A549 treated with RU486 at 1 μM for 4 hours (cell line): ENCODE measurements at places on chromosomes 16 and 17. TPM values are rescaled to one million over a fixed set of nuclear protein-coding genes. Genes with fewer than 3 reads are reported as not detected.

The SLC52A1 gene
- 0.41 to 1.00 TPM (median 0.51 TPM) in 5 replicates for total RNA-seq

The CBX1 gene
- 76.8 to 117 TPM (median 90.4 TPM) in 5 replicates for total RNA-seq

The NPIPB13 gene
- 0.81 to 4.3 TPM (median 2.6 TPM) in 5 replicates for total RNA-seq

The ERBB2 gene
- 27.5 to 36.2 TPM (median 30.1 TPM) in 5 replicates for total RNA-seq

The FOXN1 gene
- total RNA-seq: not detected in 5 replicates

The UMOD gene
- total RNA-seq: not detected in 5 replicates

The B3GNT9 gene
- 6.3 to 8.5 TPM (median 8.3 TPM) in 5 replicates for total RNA-seq

The MYH8 gene
- not detected in 5 replicates for total RNA-seq

The ATP2A1 gene
- 1.6 to 4.1 TPM (median 2.7 TPM) in 5 replicates for total RNA-seq

The PHKB gene
- 27.5 to 31.4 TPM (median 28.6 TPM) in 5 replicates for total RNA-seq

The MIEF2 gene
- 7.2 to 11.6 TPM (median 11.2 TPM) in 5 replicates for total RNA-seq

The KRT40 gene
- total RNA-seq: not detected in 5 replicates

The FOXF1 gene
- total RNA-seq: 0.03 to 0.05 TPM in 2 of 5 replicates, not detected in the others

The FBXW10 gene
- total RNA-seq: 0.69 to 1.8 TPM (median 1.1 TPM) in 5 replicates

The GNG13 gene
- total RNA-seq: not detected in 5 replicates

The IGF2BP1 gene
- total RNA-seq: 52.3 to 95.3 TPM (median 84.2 TPM) in 5 replicates

The TBC1D3 gene
- not detected in 5 replicates for total RNA-seq

The PLEKHH3 gene
- 12.2 to 19.5 TPM (median 17.5 TPM) in 5 replicates for total RNA-seq

The SECTM1 gene
- total RNA-seq: 0.79 to 2.0 TPM (median 1.0 TPM) in 5 replicates

The CES2 gene
- 25.7 to 32.6 TPM (median 30.3 TPM) in 5 replicates for total RNA-seq

The SCIMP gene
- not detected in 5 replicates for total RNA-seq

The NPIPA3 gene
- 0.91 to 2.0 TPM (median 1.4 TPM) in 5 replicates for total RNA-seq

The USP6 gene
- total RNA-seq: 0.02 to 0.05 TPM (median 0.03 TPM) in 3 of 5 replicates, not detected in the others

The TEKT5 gene
- not detected in 5 replicates for total RNA-seq

The CCL8 gene
- total RNA-seq: not detected in 5 replicates

The CTRL gene
- 1.1 to 3.1 TPM (median 1.8 TPM) in 5 replicates for total RNA-seq

The CES5A gene
- total RNA-seq: not detected in 5 replicates

The DPEP2 gene
- total RNA-seq: not detected in 5 replicates

The NDE1 gene
- total RNA-seq: 37.6 to 43.5 TPM (median 40.0 TPM) in 5 replicates

The CCL11 gene
- not detected in 5 replicates for total RNA-seq

The FBXO39 gene
- total RNA-seq: not detected in 5 replicates

The CD300E gene
- total RNA-seq: not detected in 5 replicates

The TIGD7 gene
- 0.47 to 1.5 TPM (median 1.3 TPM) in 5 replicates for total RNA-seq

The PRR35 gene
- 0.06 to 0.18 TPM (median 0.13 TPM) in 5 replicates for total RNA-seq

The PRAC1 gene
- not detected in 5 replicates for total RNA-seq

The TRIM47 gene
- 108 to 201 TPM (median 148 TPM) in 5 replicates for total RNA-seq

The NOXO1 gene
- 0.16 to 0.44 TPM (median 0.28 TPM) in 4 of 5 replicates, not detected in the other for total RNA-seq

The TEKT1 gene
- total RNA-seq: 0.06 to 0.12 TPM in 2 of 5 replicates, not detected in the others

The PIP4K2B gene
- 34.0 to 42.2 TPM (median 38.8 TPM) in 5 replicates for total RNA-seq

The SLC16A6 gene
- total RNA-seq: 0.30 to 0.54 TPM (median 0.36 TPM) in 5 replicates

The GALR2 gene
- 0.87 to 1.8 TPM (median 1.4 TPM) in 5 replicates for total RNA-seq

The STAC2 gene
- total RNA-seq: 0.12 to 0.34 TPM (median 0.21 TPM) in 5 replicates

The MT1A gene
- total RNA-seq: 17.0 to 21.0 TPM (median 17.8 TPM) in 5 replicates

The CD19 gene
- total RNA-seq: not detected in 5 replicates

The ZACN gene
- 0.07 to 0.51 TPM (median 0.27 TPM) in 5 replicates for total RNA-seq

The CTRB1 gene
- total RNA-seq: not detected in 5 replicates

The DRC3 gene
- total RNA-seq: 2.3 to 4.0 TPM (median 3.4 TPM) in 5 replicates

The ZP2 gene
- total RNA-seq: not detected in 5 replicates

The AMFR gene
- 53.9 to 71.2 TPM (median 63.9 TPM) in 5 replicates for total RNA-seq

The KRTAP1-5 gene
- not detected in 5 replicates for total RNA-seq

The OTOA gene
- 0.03 to 0.07 TPM (median 0.05 TPM) in 3 of 5 replicates, not detected in the others for total RNA-seq

The PIGW gene
- total RNA-seq: 15.9 to 27.0 TPM (median 24.8 TPM) in 5 replicates

The CSH1 gene
- not detected in 5 replicates for total RNA-seq

The MYH1 gene
- not detected in 5 replicates for total RNA-seq

The TBX21 gene
- 0.10 TPM in 2 of 5 replicates, not detected in the others for total RNA-seq

The ANKRD40CL gene
- not detected in 5 replicates for total RNA-seq

The KRT9 gene
- not detected in 5 replicates for total RNA-seq

The PRKCB gene
- 0.15 to 0.35 TPM (median 0.21 TPM) in 5 replicates for total RNA-seq
